Activated CD4-positive, CD25-positive, alpha-beta regulatory T cell treated with anti-CD3 and anti-CD28 coated beads, Interleukin-2, amount 50 U/mL, for 72 hours (primary cell): ENCODE measurements at places on chromosomes 5 and 9.
A peak's percentile ranks its signal among the peaks of the same experiment; 100 is the strongest.

DNA sequence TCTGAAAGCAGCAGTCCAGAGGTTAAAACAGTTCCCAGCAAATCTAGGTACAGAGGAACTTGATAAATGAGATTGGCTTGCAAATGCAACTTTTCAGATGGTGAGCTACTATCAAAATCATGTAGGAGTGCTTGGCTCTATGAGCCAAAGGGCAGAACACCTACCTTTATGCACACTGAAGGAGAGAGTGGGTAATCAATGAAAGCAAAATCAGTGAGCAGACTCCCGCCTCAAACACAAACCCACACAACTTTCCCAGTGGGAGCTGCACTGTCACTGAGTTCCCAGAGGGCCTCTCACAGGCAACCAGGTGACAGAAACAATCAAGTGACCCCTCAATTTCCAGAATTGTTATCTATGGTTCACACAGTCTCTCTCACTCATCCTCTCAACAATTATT, 8.5 kb downstream of the ARL15 start:
- no peak for DNase-seq

GRCh38 chr5:174675916-174676315, 48.5 kb upstream of the MSX2 start:
- no peak for DNase-seq

GRCh38 chr5:196350-196749, 5.1 kb downstream of the LRRC14B start:
- DNase-seq: no peak

DNA sequence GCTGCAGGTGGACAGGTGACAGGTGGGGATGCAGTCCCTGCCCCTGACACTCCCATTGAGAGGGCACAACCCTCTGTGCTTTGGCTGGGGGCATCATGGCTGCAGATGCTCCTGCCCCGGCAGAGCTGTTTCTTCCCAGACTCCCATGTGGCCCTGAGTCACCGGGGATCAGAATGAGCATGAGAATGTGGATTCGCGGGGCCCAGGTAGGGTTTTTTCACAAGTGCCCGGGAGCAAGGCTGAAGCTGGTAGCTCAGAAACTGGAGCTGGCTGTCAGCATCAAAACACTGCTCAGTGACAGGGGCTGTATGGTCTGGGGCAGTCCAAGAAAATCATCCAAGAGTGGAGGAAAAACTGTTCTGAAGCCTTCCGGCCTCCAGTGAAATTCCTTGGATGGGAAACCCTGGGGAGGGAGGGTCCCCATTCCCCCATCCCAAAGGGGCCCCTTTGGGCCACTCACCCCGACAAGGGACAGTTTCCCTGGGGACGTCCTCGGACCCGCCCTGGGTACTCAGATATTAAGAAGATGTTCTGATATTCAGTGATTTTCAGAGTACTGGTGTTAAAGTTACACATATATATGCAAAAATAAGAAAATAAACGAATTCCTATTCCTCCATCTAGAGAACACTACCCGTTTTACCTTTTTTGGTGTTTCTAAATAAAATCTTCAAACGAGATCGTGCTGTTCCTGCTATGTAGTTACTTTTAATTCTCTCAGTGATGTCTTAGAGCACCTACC, 120.1 kb upstream of the LPCAT1 start:
- DNase-seq: peak; percentile 21

DNA sequence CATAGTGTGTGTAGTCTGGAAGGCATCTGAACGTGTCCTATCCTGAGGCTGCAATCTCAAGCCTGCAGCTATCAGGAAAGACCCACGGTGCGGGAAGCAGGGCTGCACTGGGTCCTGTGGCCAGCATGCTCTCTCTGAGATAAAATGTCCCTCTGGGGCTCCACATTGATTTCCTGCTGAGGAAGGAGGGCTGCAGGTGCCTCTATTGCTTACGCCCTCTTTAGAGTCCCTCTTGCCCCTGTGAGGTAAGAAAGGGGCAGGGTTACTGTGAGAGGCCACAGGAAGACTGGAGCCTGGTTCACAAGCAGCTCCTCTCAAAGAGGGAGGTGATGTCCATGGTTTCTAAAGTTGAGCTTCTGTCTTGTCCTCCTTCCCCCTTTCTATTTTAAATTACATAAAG, 299.9 kb upstream of the RFX3 start:
- DNase-seq: no peak

- DNase-seq: no peak
Observed at GRCh38 chr5:138654281-138654867, 79.2 kb upstream of the HSPA9 start.

- DNase-seq: no peak
Observed at GRCh38 chr5:121239951-121240350, 611.7 kb upstream of the FTMT start.
